ENCODE measurements at places on chromosomes 1 and 21.

DNA sequence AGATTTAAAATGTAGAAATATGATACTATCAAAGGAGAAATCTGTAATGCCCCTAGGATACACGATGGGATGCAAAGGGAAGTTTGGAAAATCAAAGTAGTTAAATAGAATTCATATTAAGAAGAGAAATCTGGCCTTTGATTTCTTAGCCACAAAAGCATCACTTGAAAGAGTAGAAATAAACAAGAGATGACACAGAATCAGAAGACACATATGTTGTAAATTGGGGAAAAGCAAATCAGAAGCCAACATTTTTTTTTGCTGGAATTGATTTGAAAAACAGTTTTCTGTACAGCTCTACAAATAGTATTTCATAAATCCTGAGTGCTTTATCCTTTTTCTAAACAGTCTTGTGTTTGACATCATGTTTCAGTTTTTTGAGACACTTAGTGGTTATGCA lies 12.4 kb upstream of the TNFSF18 start:
- DNase-seq, result no peak

DNA sequence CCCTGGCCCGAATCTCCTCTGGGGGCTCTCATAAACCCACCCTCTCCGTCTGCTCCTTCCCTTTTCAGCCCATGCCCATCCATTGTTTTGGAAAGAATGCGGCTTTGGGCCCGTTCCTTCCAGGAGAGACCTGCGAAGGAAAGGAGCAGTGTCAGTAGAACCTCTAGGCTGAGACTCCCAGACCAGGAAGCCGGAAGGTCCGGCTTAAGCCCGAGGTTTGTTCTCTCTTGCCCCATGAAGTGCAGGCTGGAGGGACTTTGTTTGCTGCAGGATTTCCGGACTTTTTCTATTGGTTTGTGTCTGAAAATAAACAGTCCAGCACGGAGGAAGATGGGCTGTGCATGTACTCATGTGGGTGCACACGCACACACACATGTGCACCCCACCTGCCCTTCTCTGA lies 49.8 kb downstream of the ELK4 start:
- DNase-seq, result no peak

DNA sequence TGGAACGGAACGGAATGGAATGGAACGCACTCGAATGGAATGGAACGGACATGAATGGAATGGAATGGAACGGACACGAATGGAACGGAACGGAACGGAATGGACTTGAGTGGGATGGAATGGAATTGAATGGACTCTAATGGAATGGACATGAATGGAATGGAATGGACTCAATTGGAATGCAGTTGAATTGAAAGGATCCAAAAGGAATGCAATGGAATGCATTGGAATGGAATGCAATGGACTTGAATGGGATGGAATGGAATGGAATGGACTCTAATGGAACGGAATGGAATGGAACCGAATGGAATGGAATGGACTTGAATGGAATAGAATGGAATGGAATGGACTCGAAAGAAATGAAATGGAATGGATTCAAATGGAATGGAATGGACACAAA lies 102.4 kb upstream of the OR4F16 start:
- DNase-seq, result no peak

DNA sequence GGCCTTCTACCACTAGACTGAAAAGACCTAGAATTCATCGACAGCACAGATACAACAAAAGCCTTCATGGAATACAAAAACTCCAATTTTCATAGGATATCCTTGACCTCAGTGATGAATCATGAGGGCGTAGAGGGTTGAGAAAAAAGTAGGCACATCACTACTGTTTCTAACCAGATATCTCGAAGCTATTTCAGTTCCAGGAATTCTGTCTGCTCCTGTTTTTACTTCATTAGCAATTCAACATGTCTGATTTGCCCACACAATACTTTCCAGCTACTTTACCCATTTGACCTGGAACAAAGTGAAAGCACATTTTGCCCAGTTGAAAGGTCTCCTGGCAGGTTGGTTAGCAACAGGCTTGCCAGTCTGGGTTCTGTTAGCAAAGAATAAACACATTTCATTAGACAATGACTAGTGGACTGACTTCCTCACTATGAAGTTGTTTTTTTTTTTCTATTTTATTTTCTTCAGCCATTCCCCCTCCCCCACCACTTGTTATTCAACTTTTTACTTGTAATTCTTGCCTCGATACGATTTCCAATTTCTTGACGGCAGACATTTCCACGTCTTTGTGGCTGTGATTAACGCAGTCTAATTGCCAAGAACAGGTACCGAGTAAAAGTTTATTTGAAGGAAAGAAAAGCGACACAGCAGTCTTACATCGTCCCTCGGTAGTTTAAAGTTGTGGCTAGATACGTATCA lies 4.0 kb upstream of the ZBTB18 start:
- peak; percentile 29 for DNase-seq

DNA sequence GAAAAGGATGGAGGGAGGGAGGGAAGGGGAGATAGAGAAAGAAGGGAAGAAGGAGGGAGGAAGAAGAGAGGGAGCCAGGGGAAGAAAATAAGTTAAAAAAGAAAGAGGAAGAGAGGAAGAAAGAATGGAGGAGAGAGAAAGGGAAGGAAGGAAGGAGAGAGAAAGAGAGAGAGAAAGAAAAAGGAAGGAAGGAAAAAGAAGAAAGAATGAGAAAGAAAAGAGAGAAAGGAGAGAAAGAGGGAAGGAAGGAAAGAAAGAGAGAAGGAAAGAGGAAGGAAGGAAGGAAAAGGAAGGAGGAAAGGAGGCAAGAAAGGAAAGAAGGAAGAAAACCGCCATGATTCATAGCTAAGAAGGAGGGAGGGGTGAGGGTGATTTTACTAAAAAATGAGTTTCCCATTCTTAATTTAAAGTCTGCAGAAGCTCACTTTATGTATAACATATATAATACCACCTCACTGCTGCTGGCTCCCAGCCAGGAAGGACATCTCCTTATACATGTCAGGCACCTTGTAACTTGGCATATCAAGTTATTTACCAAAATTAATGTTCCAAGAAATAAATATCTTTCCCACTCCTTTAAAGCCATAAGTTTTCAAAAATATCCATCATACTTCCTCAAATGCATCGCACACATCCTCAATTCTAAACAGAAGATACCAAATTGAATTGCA lies 46.0 kb upstream of the OLIG2 start:
- DNase-seq, result no peak

GRCh38 chr1:227712648-227713047 lies 22.5 kb downstream of the JMJD4 start:
- DNase-seq, result no peak

GRCh38 chr1:204931768-204932572 lies 61.3 kb downstream of the NFASC start:
- no peak for DNase-seq

All from bone marrow (tissue), 2 donors.